ENCODE measurements at places on chromosomes 3 and 15.

DNA sequence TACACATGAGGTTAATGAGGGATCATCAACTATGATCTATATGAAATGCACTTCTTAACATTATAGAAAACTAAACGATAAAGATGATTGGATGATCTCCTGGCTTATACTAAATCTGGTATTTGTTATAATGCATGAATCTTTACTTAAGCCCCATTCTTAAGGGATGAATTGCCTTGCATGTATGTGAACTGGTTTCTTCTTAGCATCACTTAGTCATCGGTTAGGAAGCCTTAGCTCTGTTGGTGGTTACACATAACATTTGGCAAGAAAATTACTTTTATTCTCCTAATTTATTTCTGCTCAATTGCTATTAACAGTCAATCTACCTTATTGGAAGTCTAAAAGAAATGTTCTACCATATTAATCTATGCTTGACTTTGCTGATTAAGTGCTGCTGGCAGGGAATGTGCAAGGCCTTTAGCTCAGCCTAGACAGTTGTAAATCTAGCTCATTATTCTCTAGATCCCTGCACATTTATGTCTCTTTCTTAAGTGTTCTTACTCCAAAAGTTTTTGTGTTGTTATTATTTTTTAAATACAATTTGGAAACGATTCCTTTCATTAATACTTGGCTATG is 356.0 kb downstream of the ZPLD1 start:
- DNase-seq: no peak

DNA sequence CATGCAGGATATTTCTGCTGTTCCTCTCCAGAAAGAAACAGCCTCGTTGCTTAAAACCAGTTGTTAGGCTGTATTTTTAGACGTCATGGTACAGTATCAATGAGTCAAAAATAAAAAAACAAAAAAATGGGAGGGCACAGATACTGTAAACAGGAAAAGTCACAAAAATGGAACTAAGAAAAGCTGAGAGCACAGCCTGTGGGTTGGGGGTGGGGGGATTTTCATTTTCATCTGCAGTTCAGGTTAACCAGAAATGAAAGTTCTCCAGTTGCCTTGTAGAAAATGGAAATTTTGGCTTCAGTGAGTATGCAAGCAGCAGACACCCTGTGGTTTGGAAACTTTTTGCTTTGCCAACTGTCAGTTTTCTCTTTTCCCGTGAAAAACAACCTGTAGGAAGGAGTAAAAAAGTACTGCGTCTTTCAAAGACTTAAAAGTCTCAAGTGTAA is 59.0 kb downstream of the FRMD4B start:
- DNase-seq: no peak

DNA sequence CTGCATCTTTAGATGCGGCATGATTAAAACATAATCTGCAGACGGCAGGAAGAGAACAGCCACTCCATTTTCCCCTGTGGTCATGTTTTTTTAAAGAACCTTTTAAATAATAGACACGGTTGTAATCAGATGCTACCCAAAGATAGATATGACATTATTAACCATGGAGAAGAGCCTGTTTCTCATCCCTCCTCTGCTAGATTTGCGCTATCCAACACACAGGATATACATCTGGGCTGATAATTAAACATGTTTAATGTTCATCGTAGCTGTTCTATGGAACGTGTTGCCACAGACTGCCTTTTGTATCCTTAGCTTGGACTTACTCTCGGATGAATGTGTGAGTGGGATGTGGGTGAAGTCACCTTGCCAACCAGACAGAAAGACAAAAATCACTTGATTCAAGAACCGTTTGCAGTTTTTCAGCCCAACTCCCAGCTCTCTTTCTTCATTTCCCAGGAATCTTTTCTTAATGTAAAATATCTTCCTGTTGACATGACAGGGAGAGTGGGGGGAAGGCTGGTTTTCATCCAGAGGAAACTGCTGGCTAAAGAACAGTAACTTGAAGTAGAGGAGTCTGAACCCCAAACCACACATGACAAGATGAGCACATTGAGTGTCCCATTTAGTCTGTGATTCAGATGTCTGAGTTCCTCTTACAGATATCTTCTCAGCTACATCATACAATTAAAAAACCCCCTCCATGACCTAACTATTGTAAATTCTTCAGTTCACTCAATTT is 118.6 kb upstream of the PRICKLE2 start:
- no peak for DNase-seq

- no peak for DNase-seq
These were observed 171.8 kb upstream of the EIF1B start for GRCh38 chr3:40137591-40138295.

GRCh38 chr3:125591116-125591760 is 4.1 kb downstream of the OSBPL11 start:
- DNase-seq: no peak

- no peak for DNase-seq
These were observed 81.6 kb downstream of the PPCDC start for GRCh38 chr15:75104804-75105557.

- no peak for DNase-seq
These were observed 314.5 kb downstream of the TLE3 start for GRCh38 chr15:69783211-69783610.

DNA sequence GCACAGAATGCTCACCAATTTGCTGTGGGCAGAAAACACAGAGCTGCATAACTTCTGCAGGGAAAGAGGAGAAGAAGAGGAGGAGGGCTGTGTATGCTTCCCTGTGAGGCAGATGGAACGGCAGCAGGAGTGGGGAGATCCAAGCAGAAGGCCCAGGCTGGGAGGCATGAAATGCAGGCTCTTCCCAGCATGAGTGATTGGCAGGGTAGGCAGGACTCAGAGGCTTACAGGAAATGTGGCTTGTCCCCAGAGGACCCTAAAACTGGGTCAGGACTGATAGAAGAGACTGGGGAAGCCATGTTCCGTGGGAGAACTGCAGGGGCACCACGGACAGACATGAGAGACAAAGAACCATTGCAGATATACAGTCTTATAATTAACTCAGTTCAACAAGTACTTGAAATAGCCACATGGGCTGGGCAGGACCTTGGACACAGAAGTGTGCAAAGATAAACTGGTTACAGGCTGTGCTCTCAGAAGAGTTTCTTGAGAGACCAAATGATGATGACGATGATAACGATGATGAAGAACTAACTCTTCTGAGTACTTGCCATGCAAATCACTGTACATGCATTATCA is 286.9 kb downstream of the EPHB1 start:
- DNase-seq: no peak

GRCh38 chr15:75732809-75733451 is 20.3 kb upstream of the CSPG4 start:
- DNase-seq: no peak

DNA sequence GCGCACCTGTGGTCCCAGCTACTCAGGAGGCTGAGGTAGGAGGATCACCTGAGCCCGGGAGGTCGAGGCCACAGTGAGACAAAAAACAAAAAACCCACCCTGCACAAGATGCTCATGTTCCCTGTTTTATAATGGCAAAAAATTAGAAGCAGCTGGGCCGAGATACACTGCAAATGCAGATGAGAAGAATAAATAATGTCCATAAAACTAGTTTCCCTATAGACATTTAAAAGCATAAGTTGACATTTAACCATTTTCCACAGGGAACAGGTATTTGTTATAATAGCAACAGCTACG is 537 bp upstream of the SCAP start:
- DNase-seq: no peak

GRCh38 chr3:35800960-35801459 is 161.7 kb downstream of the ARPP21 start:
- DNase-seq: no peak

- no peak for DNase-seq
These were observed 44.7 kb downstream of the RORA start for GRCh38 chr15:61184431-61184830.

GRCh38 chr3:122533931-122534334 is 19.2 kb upstream of the KPNA1 start:
- DNase-seq: no peak

DNA sequence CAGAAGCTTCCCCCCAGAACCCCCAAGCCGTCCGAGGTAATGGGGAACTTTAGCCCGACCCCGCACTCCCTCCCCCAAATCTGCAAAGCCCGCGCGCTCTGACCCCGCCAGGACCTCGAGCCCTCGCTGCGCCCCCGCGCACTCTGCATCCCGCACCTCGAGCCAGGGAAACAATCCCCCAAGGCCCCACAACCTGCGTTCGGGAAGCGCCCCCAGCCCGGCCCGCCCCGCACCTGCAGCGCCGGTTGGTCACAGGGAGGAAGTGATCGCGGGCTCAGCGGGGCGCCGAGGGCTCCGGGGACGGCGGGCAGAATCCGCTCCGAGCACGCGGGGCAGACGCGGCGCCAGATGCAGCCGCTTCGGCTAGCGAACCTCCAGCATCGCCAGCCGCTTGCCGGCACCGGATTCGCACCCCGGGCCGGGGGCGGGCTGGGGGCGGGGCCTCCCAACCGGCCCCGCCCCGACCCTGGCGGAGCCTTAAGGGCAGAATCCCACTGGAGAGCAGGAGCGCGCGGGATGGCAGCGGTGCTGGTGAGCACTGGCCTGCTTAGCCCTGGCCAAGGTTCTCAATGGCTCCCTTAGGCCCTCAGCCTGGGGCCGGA is at the start of gene CAMKV:
Gene CAMKV, minus strand, starts transcription at position 382 of the 602 bp plus-strand sequence. CDS start 7,518 bp downstream, outside the sequence.
- no peak for DNase-seq

DNA sequence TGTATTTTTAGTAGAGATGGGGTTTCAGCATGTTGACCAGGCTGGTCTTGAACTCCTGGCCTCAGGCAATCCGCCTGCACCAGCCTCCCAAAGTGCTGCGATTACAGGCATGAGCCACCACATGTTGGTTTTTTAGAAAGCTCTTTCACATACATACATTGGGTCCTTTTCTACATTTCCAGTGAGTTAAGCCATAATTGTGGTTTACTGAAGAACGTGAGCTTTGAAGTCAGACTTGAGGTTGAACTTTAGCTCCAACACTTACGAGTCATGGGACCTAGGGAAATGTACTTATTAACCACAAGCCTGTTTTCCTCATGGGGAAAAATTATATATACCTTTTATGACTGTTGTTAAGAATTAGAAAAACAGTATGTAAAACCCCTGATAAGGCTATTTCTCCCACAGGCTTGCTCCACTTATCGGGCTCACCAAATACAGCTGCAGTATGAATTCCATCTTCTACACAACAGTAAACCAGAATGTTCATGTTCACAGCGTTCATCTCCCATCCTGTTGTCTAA is 39.0 kb downstream of the GPR160 start:
- DNase-seq: no peak

GRCh38 chr3:85576697-85577200 is 618.0 kb downstream of the CADM2 start:
- no peak for DNase-seq

- no peak for DNase-seq
These were observed 239.7 kb downstream of the UACA start for GRCh38 chr15:70523616-70524015.

- DNase-seq: no peak
These were observed 907 bp downstream of the TATDN2 start for GRCh38 chr3:10248984-10249748.

- DNase-seq: no peak
These were observed 3.2 kb upstream of the SIAH2 start for GRCh38 chr3:150765949-150766720.

- DNase-seq: no peak
These were observed 325 bp downstream of the ALCAM start for GRCh38 chr3:105367063-105367405.

DNA sequence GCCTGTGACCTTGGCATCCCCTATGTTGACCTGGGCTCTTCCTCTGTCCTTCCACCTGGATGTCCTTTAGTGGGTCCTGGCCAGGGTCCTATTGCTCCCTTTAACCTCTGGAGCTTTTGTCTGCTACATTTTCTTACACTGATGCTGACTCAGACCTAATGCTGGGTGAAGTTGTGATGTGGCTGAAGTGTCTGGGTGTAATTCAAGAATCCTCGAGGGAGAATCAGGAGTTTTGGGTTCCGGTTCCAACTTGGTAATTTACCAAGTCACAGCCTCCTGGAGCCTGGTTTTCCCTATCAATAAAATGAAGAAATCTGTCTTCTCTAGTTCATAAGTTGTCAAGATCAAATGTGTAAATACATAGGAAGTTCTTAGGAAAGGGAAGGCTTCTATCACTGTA is 25.6 kb downstream of the CEP19 start:
- DNase-seq: no peak

GRCh38 chr3:55169608-55170072 is 241.8 kb upstream of the LRTM1 start:
- no peak for DNase-seq

DNA sequence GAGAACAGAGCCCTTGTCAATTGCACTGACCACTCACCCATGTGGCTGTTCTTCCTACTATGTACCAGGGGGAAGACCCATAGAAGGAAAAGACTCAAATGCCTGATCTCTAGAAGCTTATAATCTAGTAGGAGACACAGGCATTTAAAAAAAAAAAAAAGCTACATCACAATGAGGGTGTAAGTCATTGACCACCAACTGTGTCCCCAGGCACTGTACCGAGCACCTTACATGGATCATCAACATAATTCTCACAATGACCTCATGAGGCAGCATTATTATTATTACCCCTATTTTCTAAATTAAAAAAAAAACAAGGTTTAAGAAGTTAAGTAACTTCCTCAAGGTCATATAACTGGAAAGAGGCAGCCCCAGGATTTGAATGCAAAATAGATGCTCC is 247.4 kb downstream of the SHOX2 start:
- DNase-seq: no peak

DNA sequence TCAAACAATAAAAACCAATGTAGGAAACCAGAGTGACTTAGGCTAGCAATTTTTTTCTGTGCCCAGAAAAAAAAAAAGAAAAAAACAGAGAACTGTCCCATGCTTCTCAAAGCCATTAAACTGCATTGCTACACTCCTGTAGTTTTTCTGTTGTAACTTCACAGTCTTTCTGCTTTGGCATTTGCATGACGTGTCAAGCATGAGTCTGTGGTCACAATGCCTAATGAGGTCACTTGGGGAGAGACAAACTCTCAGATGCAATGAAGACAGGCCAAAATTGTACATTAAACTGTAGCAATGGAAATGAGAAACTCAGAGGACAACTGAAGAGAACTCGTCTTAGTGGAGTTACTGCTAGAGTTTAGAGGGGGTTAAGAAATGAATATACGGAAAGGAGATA is 30.8 kb downstream of the CCDC80 start:
- DNase-seq: no peak

DNA sequence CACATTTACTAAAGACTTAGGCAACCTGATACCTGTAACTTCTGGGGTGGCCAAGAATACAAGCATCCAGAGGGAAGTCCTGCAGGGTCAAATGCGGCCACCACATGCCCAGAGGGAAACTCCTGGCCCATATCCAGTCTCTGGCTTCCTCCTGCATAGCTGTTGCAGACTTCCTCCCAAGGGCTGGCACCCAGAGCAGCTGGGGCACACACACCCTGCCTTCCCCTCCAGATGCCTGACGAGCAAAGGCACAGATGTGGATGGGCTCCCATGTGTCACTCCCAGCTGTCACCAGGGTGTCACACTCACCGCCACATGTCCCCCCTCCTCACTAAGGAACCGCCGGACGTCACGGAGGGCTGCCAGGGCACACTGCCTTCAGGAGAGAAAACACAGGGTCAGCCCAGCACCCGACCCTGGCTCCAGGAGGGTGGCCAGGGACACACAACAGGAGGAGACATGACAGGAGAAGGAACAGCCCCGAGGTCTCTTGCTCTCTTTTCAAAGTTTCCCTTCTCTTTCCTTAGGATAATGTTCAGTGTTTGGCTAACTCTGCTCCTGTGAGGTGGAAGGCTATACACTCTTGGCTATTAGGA is 13.2 kb downstream of the PFKFB4 start:
- no peak for DNase-seq

- DNase-seq: no peak
These were observed 22.5 kb downstream of the CCR4 start for GRCh38 chr3:32973982-32974381.

Data from stimulated activated CD8-positive, alpha-beta memory T cell treated with anti-CD3 and anti-CD28 coated beads, Interleukin-7, amount 100 ng/mL, for 1 hour (primary cell).